ENCODE measurements at places on chromosomes 4 and X.

GRCh38 chr4:38560768-38561558, 103.0 kb upstream of the KLF3 start:
- no peak for DNase-seq

DNA sequence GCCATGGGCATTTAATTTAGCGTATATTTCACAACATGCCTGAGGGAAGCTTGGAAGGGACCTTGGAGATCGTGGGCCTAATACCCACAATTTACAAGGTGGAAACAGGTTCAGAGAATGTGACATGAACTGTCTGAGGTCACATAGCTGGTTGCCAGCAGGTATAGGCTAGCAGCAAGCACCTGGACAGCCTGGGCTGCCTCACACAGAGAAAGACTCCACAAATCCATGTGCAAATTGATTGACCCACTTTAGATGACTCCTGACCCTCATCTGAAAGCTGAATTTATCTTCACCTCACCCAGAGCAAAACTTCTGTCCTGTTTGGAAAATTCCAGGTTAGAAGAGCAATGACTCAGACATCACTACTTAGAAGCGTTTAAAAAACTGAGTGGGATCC, 5.8 kb downstream of the PTTG2 start:
- no peak for DNase-seq

DNA sequence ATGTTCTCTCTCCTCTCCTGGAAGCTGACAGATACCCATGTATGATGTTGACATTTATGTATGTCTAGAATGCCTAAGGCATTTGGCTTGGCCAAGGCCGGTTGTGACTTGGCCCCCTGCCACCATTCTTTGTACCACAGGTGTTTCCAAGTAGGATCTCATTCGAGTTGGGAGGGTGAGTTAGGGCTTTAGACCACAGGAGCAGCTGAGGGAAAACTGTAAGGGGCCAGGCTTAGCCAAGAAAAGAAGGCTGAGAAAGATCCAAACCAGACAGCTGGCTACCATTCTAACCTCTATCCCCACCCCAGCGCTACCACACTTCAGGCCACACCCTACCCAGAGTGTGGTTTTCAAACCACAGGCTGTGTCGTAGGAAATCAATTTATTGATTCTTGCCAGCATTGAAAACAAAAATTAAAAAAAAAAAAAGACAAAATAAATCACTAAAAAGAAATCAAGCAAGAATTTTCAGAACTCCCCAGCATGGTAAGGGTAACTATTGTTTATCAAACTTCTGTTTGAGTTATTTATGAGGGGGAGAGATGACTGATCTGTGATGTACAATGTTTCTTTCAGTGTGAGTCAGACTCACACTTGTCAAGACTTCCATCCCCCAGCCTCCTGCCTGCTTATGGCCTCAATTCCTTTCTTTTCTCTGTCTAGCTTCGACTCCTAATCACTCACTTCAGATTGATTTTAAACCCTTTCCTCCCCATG, 9.9 kb downstream of the TMSB4X start:
- DNase-seq, result no peak

DNA sequence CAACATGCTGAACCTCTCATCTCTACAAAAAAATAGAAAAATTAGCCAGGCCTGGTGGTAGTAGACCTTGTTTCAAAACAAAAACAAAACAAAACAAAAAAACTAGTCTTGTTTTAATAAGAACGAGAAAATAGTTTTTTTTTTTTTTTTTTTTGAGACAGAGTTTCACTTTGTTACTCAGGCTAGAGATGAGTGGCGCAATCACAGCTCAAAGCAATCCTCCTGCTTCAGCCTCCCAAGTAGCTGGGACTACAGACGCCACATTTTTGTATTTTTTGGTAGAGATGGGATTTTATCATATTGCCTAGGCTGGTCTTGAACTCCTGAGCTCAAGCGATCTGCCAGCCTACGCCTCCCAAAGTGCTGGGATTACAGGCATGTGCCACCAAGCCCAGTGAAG, 47.7 kb upstream of the UGDH start:
- no peak for DNase-seq

DNA sequence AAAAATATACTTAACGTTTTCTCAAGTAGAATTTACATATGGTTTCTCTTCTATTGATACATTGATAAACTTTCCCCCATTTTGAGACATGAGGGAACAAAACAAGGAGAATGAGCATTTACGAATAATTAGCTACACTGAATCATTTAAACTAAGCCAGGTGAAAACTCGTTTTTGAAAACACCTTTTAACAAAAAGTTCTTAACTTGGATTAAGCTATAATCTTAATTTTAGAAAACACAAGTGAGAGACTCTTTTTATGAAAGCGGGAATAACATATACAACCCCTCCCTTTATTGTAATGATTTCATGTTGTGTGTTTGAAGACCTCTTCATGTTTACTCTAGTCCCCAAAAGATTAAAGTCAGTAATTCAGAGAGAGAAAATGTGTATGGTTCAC, 20.1 kb downstream of the PDLIM3 start:
- DNase-seq, result no peak

DNA sequence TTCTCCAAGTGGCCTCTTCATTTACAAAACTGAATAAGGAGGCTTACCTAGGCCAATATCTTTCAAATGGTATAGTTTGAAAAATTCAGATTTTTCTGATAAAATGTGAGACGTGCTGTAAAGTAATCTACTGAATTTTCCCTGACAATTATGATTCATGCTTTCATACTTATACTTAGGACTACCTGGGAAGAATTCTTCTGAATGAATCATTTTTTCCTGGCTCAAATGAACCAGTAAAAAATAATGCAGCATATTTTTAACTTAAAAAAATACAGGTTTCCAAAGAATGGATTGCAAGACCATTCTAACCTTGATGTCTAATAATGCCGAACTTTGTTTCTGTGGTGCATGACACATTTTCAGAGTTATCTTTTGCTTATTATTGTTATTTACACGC, 375.4 kb downstream of the ZNF674 start:
- no peak for DNase-seq

DNA sequence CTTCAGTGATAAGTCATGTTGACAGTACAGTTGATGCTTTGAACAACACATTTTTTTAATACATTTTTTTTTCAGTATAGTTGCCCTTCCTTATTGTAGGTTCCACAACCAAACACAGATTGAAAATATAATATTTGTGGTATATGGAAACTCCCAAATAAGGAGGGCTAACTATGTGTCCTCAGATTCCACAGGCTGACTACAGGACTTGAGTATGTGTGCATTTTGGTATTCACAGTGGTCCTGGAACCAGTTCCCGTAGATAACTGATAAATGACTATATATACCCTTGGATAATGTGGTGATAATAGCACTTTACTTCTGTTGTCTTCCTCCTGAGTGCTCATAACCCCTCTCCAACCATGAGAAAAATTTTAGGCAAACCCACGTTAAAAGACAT, 111.6 kb upstream of the NUDT6 start:
- DNase-seq, result no peak

- DNase-seq, result no peak
These were observed 53.1 kb downstream of the TIGD2 start for GRCh38 chr4:89164400-89164799.

DNA sequence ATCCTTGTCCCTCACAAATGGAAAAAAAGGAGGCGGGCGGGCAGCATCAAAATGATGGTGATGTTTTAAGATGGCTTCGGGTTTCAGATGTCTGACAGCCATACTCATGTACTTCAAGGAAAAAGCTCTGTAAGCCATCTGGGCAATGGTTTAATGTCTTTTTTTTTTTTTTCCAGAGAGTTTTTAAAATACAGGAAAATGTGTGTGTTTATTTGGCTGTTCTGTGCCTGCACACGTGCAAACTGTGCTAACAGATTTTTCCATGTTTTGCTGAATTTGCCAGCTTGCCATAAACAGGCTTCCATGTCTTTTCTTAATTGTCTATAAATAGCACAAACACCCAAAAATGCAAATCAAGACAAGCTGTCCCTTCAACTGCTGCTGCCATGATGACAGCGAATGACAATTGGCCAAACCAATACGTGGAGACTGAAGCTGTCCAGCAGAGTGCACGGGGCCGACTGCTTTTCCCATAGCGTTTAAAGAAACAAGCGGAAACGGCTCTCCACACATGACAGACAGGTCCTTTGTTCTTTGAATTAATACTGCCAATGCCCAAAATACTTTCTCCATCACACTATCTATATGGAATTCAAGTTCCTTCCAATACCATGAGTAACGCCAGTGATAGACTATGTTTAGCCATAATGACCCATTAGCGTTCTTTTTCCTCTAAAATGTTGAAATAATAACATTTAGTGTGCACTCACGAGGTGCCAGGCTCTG, 35.7 kb downstream of the AFAP1 start:
- no peak for DNase-seq

GRCh38 chr4:2273657-2274319, 11.9 kb upstream of the MXD4 start:
- no peak for DNase-seq

DNA sequence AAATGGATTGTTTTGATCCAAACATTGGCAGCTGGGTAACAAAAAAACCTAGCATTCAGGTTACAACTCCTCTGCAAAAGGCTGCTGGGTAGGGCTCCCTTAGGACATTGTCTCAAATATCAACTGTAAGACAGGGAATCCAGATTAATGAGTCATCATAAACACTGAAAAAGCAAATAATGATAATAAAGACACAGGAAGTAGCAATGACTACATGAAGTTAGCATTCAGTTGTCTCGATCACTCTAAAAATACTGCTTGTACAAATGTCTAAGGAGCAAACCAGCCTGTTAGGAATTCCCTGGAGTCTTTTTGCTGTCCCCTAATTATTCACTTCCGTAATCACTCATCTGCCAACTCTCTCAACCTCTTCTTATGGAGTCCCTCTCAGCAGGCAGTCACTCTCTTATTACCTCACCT, 259.2 kb downstream of the GPC3 start:
- DNase-seq, result peak; percentile 34

DNA sequence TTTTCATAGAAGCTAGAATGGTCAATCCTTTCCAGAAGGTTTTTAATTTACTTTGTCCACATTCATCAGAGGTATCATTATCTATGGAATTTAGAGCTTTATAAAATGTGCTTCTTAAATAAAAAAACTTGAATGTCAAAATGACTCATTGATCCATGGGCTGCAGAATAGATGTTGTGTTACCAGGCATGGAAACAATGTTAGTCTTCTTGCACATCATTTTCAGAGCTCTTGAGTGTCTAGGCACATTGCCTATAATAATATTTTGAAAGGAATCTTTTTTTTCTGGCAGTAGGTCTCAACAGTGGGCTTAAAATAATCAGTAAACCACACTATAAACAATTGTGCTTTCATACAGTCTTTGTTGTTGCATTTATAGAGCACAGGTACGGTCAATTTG, 200.3 kb downstream of the FAT4 start:
- no peak for DNase-seq

DNA sequence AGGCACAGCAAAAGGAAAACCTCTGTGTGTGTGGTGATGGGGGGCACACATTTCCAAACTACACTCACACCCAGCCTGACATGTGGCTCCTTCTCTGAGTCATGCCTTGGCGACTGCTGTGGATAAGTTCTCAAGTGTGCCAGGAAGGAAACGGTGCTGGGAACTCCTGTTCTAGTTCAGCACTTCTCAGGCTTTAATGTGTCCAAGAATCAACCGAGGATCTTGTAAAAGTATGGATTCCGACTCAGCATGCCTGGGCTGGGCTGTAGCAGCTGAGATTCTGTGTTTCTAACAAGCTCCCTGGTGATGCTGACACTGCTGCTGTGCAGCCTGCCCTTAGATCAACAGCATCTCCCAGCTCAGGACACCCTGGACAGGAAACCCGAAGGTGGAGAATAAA, 20.2 kb downstream of the CLNK start:
- DNase-seq, result no peak

- no peak for DNase-seq
These were observed 41.1 kb upstream of the IBSP start for GRCh38 chr4:87758270-87758669.

- no peak for DNase-seq
These were observed 32.7 kb upstream of the ADH7 start for GRCh38 chr4:99467887-99468286.

DNA sequence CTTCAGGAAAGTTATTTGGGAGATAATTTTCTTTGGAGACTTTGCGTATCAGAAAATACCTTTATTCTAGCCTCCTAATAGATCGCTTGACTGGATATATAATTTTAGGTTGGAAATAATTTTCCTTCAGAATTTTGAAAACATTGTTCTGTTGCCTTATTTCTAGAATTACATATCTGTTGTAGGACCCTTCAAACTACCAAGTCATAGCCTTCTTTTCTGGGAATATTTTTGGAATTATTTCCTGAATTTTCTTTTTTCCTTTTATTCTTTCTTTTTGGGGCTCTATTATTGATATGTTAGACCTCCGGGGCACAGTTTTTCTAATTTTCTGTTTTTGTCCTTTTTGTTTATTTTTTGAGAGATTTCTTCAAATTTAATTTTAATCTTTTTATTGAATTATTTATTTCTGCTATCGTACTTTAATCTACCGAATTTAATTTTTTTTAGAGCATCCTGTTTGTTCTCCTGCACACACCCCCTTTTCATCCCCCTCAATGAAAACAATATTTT, 100.5 kb downstream of the KDM6A start:
- DNase-seq, result no peak

DNA sequence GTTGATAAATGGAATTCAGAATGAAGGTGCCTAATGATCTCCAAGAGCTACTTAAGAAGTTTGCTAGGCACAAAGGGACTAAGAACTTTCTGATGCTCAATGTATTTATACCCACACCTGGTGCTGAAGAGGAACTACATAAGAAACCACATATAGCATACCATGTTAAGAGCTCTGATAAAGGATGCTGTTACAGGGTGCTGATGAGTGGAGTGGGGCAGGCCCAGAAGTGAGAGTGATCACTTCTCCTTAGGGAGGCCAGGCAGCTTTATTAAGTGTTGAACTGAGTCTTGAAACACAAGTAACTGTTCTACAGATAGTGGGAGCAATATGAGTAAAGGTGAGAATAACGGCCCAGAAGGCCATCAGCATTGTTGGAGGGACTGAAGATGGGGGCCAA, 68.3 kb upstream of the CHRDL1 start:
- no peak for DNase-seq

DNA sequence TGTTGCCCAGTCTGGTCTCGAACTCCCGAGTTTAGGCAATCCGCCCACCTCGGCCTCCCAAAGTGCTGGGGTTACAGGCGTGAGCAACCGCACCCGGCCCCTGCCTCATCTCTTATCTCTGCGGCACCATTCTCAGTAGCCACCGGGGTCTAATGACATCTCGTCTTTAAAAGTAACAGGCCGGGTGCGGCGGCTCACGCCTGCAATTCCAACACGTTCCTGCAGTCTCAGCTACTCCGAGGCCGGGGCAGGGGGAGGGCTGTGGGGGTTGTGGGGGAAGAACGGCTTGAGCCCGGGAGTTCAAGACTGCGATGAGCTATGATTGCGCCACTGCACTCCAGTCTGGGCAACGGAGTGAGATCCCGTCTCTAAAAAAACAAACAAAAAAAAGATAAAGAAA, 28.8 kb downstream of the ING2 start:
- DNase-seq, result no peak

GRCh38 chr4:186699881-186700397, 23.7 kb downstream of the FAT1 start:
- DNase-seq, result no peak

- peak; percentile 92 for DNase-seq
These were observed at the start of gene NKX6-1 for GRCh38 chr4:84498935-84499623. Gene NKX6-1 (minus strand): TSS chr4:84499292. CDS start chr4:84498228, 1,064 bp downstream.

GRCh38 chr4:139208404-139208945, 31.5 kb upstream of the ELF2 start:
- DNase-seq, result no peak

- no peak for DNase-seq
These were observed 1699.8 kb upstream of the IGFBP7 start for GRCh38 chr4:58809948-58810347.

GRCh38 chrX:53211391-53211978, 13.5 kb downstream of the KDM5C start:
- DNase-seq, result no peak

Data from NCI-H1930 (cell line).